Coronary artery (tissue), 2 donors: ENCODE measurements at places on chromosomes 7 and 10.

DNA sequence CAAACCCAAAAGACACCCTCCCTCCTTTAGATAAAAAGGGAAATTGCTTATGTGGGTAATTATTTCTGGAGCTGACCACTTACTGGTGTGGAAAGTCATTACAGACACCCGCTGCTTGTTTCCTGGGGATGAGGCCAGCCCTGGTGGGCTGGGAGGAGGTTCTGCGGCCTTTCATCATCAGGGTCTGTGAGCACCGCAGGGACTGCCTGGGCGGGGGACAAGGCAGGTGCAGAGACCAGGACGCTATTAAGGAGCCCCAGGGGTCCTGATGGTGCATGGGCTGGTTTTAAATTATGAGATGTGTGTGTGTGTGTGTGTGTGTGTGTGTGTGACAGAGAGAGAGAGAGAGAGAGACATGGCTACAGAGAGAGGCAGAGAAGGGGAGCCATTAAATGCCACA lies 171.2 kb downstream of the DNAJB6 start:
- DNase-seq: no peak

GRCh38 chr10:124251317-124252065 lies 158.1 kb upstream of the CHST15 start:
- DNase-seq: no peak

DNA sequence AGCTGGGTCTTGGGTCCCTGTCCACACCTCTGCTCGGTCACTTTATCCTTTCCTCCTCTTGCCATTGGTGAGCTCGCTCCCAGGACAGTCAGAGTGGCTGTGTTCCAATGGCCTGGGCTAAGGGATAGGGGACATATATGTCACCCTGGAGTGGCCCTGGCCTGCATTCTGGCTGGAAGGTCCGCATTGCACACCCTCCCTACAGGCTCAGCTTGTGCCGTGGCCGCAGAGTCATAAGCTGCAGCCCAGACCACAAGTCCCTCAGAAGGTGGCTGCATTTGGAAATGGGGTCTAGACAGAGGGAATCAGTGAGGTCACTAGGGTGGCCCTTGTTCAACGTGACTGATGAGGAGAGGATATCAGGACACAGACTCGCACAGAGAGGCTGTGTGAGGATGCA lies 363.8 kb upstream of the SHH start:
- DNase-seq: no peak

DNA sequence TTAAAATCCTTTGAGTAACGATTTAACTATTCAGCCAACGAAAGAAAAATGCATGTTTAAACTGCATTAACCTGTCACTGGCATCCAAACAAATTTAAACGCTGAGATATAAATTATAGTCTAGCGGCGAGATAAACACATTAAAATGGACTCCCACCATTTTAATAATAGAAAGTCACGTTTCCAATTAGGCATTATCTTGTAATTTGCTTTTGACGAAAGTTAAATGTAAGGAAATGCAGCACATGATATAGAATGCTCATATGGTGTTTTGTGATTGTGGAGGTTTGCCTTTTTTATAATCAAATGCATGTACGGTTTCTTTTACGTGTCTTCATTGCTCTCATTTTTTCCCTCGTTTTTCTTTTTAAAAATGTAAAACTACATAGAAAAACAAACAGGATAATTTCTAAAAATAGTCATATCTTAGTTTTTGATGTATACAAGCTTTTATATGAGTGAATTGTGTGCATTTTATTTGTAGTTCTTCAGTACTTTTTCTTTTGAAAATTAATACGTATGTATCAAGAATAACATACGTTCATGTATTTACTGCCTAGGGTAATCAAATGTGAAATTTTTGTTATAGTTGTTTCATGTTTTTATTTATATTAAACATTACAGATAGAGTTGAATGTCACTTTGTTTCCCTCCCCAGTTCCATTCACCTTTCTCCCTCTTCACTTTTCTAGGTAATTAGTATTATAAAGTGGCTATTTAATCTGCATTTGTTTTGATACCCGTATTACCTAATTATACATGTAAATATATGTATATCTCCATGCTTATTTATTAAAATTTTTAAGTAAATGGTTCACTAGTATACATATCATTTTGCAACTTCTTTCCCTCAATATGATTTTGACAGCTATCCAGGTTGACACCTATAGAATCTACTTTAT lies 1.1 kb upstream of the KLF14 start:
- no peak for DNase-seq

DNA sequence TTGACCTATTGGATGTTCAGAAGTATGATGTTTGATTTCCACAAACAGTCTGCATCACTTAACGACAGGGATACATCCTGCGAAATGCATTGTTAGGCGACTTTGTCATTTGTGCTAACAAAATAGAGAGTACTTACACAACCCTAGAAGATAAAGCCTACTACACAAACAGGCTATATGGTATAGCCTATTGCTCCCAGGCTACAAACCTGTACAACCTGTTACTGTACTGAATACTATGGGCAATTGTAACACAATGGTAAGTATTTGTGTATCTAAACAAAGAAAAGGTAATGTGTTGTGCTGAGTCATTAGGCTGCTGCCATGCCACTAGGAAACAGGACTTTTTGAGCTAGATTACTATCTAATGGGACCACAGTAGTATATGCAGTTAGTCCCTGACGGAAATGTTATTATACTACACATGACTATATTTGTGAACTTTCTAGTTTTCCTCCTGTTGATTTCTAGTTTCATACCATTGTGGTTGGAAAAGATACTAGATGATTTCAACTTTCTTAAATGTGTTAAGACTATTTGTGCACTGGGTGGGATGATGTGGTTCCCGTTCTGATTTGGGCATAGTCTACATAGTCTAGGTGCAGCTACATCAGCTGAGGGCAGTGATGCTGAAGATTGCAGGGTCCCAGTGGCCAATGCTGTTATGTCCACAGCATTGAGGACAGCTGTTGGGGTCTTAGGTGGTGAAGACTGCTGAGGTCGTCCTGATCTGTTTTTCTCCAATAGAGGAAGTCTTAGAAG lies 161.7 kb downstream of the HTR7 start:
- no peak for DNase-seq

DNA sequence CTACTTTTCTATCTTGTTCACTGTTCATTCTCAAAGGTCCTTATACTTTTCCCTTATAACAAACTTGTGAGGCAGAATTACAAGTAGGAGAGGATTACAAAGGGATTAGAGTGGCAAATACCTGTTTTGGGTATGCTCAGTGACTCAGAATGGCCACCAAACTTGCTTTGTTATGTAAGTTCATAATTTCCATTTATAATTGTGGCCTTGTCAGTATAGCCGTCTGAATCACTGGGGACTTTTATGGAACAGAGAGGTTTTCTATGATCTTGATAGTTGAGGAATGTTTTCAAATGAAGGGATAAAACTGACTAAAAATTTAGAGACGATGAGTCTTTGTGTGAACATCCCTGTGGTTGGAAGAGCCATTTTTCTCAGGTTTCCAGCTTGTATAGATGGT lies 116.2 kb downstream of the SND1 start:
- no peak for DNase-seq

GRCh38 chr10:97468162-97468561 lies 22.2 kb downstream of the ZDHHC16 start:
- no peak for DNase-seq

DNA sequence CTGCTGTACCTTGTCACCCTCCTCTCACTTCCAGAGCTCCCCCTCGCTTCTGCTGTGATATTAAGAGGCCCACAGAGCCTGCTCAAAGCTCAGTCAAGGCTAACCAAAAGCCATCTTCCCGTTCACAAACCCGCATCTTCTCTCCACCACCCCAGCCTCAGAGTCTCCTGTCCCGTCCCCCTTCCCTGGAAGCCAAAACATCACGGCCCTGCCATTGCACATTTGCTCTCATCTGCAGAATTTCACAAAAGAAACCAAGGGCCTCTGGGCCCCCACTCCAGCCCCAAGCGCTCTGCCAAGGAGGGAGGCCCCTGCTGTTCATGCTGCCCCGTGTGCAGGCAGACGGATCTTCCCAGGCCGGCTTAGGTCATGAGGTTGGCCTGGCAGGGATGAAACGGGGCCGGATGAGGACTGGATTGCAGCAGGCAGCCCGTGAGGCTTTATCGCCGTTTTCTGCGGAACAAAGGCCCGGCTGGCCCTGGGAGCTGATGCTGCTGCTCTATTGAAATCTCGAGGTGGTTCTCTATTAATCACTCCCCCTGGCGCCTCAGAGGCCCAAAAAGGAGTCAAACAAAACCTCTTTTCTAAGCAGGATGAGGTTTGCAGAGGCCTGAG lies 31.6 kb upstream of the FOXK1 start:
- DNase-seq: no peak

- no peak for DNase-seq
Observed at GRCh38 chr7:80821771-80822319, 97.0 kb downstream of the SEMA3C start.

GRCh38 chr10:111335826-111336225 lies 259.0 kb downstream of the ADRA2A start:
- DNase-seq: no peak

GRCh38 chr10:30637881-30638467 lies 8.4 kb upstream of the LYZL2 start:
- no peak for DNase-seq

GRCh38 chr10:70145666-70146488 lies 623 bp downstream of the TYSND1 start:
- peak; percentile 85 for DNase-seq

- no peak for DNase-seq
Observed at GRCh38 chr7:148912151-148912550, 28.1 kb upstream of the EZH2 start.

GRCh38 chr10:61857746-61858145 lies 43.8 kb upstream of the ARID5B start:
- no peak for DNase-seq

- no peak for DNase-seq
Observed at GRCh38 chr10:110150046-110150445, 57.4 kb upstream of the MXI1 start.

DNA sequence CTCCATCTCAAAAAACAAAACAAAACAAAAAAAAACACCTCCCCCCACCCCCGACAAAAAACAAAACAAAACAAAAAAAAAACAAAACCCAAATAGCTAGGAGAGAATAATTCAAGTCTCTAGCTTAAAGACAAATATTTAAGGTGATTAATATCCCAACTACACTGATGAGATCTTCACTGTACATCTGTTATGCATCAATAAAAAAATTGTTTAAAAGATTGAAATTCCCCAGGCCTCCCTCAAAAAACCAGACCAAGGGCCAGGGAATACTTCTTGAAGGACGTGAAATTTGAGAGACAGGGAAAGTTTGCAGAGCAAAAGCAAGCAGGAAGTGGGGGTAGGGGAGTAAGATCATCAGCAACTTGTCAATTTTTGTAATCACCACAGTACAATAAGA lies 232.6 kb downstream of the REEP3 start:
- no peak for DNase-seq

DNA sequence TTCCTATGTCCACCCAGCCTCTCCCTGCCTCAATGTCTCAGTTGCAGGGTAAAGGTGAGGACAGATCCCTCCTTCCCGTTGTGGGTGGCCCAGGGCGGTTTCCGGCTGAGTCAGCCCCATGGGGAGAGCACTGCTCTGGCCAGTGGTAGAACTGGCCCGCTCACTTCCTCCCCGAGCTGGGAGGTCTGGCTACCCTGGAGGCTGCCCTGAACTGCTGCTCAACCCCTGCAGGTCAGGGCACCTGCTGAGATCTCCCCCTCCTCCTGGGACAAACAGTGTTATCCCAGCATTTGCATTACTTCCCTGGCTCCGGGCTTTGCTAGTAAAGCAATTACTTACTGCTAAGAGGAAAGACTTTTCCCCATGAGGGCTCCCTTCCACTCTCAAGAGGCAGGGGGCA lies 21.4 kb upstream of the IMPDH1 start:
- no peak for DNase-seq

GRCh38 chr7:6631605-6632004 lies 5.5 kb upstream of the ZNF316 start:
- no peak for DNase-seq

DNA sequence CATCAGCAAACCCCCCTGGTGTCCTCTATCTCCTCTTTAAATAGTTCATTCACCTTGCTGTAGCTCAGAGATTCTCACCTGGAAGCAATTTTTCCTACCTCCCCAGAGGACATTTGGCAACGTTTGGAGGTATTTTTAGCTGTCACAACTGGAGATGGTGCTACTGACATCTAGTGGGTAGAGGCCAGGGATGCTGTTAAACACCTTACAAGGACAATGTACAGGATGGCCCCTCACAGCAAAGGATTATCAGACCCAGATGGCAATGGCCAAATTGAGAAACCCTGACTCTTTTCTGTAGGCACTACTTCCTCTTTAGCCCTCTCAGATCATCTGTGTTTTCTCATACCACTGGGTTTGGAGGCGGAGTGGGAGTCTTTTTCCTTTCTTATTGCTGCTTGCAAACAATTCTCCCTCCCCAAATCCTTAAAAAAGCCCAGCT lies 13.2 kb upstream of the TRA2A start:
- DNase-seq: no peak

DNA sequence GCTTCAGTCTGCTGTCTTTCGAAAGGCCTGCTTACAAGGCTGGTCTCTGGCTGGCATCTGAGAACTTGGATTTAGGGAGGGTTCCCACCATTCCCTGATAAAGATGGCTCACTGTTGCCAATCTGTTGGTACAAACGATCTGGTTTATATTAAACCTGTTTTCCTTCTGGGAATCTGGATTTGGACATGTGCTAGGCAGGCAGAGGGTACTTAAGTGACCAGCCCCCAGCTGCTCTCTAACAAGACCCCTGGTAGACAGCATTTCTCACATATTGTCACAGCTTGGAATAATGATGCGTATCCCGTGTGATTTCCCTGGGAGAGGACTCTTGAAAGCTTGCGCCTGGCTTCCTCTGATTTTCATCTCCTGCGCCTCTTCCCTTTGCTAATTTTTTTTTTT lies 21.6 kb downstream of the YWHAG start:
- DNase-seq: no peak

- no peak for DNase-seq
Observed at GRCh38 chr10:113917636-113918035, 63.2 kb downstream of the NHLRC2 start.

- DNase-seq: no peak
Observed at GRCh38 chr10:132341781-132342180, 9.8 kb downstream of the LRRC27 start.

GRCh38 chr7:20744954-20745446 lies 41.7 kb downstream of the SP8 start:
- no peak for DNase-seq

DNA sequence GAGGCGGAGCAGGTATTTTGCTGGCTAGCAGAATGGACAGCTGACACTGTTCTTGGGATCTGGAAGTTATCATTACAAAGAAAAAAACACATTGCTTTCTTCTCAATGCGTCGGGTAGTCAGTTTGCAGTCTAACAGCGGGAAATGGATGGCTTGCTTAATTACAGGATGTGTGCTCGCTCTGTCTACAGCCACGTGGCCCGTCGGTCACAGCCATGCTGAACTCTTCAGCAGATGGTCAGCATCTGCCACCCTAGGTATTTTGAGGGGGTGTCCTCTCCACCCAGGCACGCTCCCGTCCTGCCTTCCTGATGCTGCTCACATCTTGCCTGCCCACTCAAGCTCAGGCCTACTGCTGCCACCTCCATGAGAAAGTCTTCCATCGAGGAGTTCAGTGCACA lies 20.4 kb upstream of the INMT start:
- DNase-seq: no peak

GRCh38 chr10:88130912-88131311 lies 267.5 kb downstream of the PTEN start:
- DNase-seq: no peak
